ENCODE measurements at places on chromosomes 6 and 20. TPM values are rescaled to one million over a fixed set of nuclear protein-coding genes. Genes with fewer than 3 reads are reported as not detected.

Gene CAP2
- total RNA-seq, result 15.5 TPM

DNA sequence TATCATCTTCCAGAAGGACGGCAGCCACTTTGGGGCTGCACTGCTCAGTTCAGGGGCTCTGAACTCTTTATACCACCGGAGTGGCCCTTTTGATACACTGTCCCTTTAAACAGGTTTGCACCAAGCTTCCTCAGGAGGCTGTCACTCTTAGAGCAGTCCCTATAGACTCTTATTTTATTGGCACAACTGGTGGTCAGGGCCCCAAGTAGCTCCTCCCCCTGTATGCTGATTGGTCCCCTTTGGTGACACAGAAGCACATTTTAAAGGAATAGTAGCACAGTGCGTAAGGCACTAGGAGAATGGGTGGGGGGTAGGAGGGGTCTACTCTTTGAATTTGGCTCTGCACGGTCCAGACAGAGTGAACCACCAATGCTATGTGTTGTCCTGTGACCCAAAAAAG, 122.6 kb upstream of the MLN start:
- no peak overlapping the region for H3K4me3 ChIP-seq
- H3K4me1 ChIP-seq, result no peaks in the 10 kb centered on the region
- DNase-seq, result no peak
- H3K36me3 ChIP-seq, result no peaks in the 10 kb centered on the region

- peaks cover 88% of the 10 kb centered on the region for H3K27me3 ChIP-seq
- H3K4me1 ChIP-seq, result peaks cover 4% of the 10 kb centered on the region
- H3K36me3 ChIP-seq, result no peaks in the 10 kb centered on the region
- peak overlapping the region; percentile 23 for H3K4me3 ChIP-seq
- no peak overlapping the region for H3K27ac ChIP-seq
Observed at GRCh38 chr20:21505161-21505809, 8.6 kb downstream of the NKX2-2 start.

Gene RPS21
- 1,251 TPM for total RNA-seq

DNA sequence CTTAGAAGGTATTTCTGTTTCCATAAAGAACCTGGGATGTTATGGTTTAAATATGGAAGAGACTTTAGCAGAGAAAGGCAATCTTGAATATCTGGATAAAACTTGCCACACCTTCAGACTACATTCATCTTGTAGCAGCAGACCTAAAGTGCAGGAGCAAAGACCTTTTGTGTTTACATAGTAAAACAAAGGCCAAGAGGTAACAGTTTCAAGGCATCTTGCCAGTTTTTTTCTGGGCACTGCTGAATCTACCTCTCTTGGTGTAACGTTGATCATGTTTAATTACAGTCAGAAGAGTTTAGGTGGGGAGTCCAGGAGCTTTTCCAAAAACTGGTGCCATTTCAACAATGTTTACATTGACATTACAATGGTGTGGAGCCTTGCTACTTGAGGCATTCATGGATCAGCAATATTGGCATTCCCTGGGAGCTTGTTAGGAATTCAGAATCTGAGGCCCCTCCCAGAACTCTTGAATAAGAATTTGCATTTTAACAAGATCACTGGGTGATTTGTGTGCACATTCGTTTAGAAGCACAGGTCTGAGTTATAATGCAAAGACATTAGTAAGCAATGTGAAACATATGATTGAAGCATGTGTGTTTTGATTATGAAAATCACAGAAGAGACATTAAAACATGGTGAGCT, 94.5 kb downstream of the F13A1 start:
- H3K4me1 ChIP-seq, result peaks cover 6% of the 10 kb centered on the region
- H3K27ac ChIP-seq, result no peak overlapping the region
- DNase-seq, result no peak

DNA sequence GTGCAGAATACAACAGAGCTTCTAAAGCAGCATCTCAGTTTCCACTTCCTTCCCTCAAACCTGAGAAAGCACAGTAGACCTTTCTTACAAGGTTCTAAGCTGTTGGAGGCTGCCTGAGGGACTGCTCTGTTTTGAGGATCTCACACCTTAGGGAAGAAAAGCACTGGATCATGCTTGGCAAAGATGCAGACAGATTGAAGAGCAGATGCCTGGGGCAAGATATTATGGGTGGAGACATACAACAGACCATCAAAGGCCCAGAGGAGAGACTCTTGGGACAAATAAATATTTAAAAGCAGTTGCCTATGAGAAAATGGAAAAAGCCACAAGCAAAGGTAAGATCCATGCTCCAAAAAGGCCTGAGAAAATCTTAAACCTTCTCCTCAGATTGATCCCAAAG, 6.2 kb downstream of the ZNF337 start:
- H3K4me3 ChIP-seq, result no peak overlapping the region
- H3K27ac ChIP-seq, result no peak overlapping the region
- no peak for DNase-seq
- peaks cover 8% of the 10 kb centered on the region for H3K36me3 ChIP-seq
- H3K27me3 ChIP-seq, result no peaks in the 10 kb centered on the region

Gene UNC5CL
- 3.7 TPM for total RNA-seq

DNA sequence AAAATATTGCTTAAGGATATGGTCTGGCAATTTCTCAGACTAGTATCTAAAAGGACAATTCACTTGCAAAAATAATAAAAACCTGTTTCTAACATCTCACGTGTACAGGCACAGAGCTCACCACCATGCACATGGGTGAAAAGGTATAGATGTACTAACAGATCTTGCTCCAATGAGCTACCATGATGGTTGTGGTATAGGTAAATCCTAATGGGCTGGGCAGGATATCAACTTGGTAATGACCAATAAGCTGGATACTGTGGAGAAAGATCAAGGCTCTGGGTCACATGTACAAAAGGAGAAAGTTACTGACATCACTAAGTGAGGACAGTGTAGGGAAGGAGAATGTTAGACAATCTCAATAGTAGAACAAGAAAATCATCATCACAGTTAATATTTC, 111.0 kb upstream of the NUP153 start:
- peaks cover 5% of the 10 kb centered on the region for H3K4me1 ChIP-seq
- no peaks in the 10 kb centered on the region for H3K27me3 ChIP-seq
- no peak overlapping the region for H3K4me3 ChIP-seq
- H3K27ac ChIP-seq, result no peak overlapping the region
- peaks cover 8% of the 10 kb centered on the region for H3K36me3 ChIP-seq
- no peak for DNase-seq

Gene PHACTR1
- total RNA-seq, result 8.6 TPM

- DNase-seq, result no peak
- no peak overlapping the region for H3K4me3 ChIP-seq
- H3K36me3 ChIP-seq, result no peaks in the 10 kb centered on the region
- no peaks in the 10 kb centered on the region for H3K4me1 ChIP-seq
Observed at GRCh38 chr6:72386324-72386723, 235.5 kb upstream of the KCNQ5 start.

DNA sequence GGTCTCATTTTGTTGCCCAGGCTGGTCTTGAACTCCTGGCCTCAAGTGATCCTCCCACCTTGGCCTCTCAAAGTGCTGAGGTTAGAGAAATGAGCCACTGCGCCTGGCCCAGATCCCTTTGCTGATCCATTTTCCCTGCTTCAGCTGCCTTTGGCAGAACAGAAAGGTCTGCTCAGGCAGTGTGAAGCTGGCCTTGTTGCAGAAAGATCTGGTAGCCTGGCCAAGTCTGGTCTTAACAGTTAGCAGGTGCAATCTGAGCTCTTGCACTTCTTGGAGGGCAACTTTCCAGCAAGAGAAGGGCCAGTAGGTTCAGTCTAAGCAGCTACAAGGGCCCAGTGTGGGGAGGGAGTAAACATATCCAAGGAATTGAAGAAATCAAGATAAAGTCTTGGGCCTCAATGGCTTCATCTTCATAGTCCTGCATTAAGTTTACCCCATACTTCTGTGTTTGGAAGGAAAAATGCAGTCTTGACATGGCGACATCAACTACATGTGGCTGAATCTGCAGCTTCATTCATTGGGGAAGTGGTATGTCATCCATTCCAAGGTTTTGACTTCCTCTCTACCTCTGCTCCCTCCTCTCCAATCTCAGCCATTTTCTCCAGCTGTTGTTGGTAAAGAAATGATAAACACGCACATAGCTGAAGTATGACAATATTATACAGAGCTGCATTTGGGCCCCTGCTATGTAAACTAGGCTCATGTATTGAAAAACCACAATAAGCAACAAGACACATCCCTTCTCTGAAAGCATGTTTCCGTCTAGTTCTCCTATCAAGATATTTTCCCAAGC, 39.0 kb upstream of the NEDD9 start:
- peak overlapping the region; percentile 30 for H3K27ac ChIP-seq
- no peak for DNase-seq
- peaks cover 6% of the 10 kb centered on the region for H3K27me3 ChIP-seq
- H3K4me3 ChIP-seq, result no peak overlapping the region

- H3K27me3 ChIP-seq, result no peaks in the 10 kb centered on the region
- H3K36me3 ChIP-seq, result no peaks in the 10 kb centered on the region
- H3K4me1 ChIP-seq, result no peaks in the 10 kb centered on the region
- H3K4me3 ChIP-seq, result no peak overlapping the region
Observed at GRCh38 chr6:92521553-92521952, 897.8 kb downstream of the EPHA7 start.

Gene C6orf47
- total RNA-seq, result 23.6 TPM

Gene CD93
- 0.04 TPM for total RNA-seq

- H3K27ac ChIP-seq, result no peak overlapping the region
- H3K4me1 ChIP-seq, result no peaks in the 10 kb centered on the region
- no peaks in the 10 kb centered on the region for H3K36me3 ChIP-seq
Observed at GRCh38 chr6:124400261-124400999, 561.8 kb upstream of the RNF217 start.

- no peak overlapping the region for H3K27ac ChIP-seq
- no peak overlapping the region for H3K4me3 ChIP-seq
- no peak for DNase-seq
- no peaks in the 10 kb centered on the region for H3K4me1 ChIP-seq
Observed at GRCh38 chr20:19049514-19049913, 162.9 kb upstream of the SLC24A3 start.

Gene ADGB
- 0.04 TPM for total RNA-seq

GRCh38 chr6:53926505-53926904, 131.7 kb downstream of the LRRC1 start:
- H3K27me3 ChIP-seq, result no peaks in the 10 kb centered on the region
- no peak overlapping the region for H3K27ac ChIP-seq
- H3K4me1 ChIP-seq, result peaks cover 6% of the 10 kb centered on the region
- peaks cover 19% of the 10 kb centered on the region for H3K36me3 ChIP-seq

- H3K27me3 ChIP-seq, result peaks cover 6% of the 10 kb centered on the region
- no peak for DNase-seq
- H3K4me1 ChIP-seq, result peaks cover 12% of the 10 kb centered on the region
- no peak overlapping the region for H3K4me3 ChIP-seq
Observed at GRCh38 chr20:38168791-38169589, 3.9 kb upstream of the TGM2 start.

- H3K4me3 ChIP-seq, result peak within 1 kb of the TSS; percentile 75
- H3K27ac ChIP-seq, result peak within 1 kb of the TSS; percentile 62
- H3K27me3 ChIP-seq, result no peaks in the 10 kb centered on the region
Observed at GRCh38 chr20:50794846-50795634, at the start of gene BCAS4. Gene BCAS4 (plus strand): TSS chr20:50795061. CDS start chr20:50795084, 23 bp downstream.

- H3K27me3 ChIP-seq, result no peaks in the 10 kb centered on the region
- DNase-seq, result no peak
- H3K4me3 ChIP-seq, result no peak overlapping the region
Observed at GRCh38 chr20:63635431-63636141, 8.7 kb upstream of the GMEB2 start.

Gene EYS
- 0.46 TPM for total RNA-seq

DNA sequence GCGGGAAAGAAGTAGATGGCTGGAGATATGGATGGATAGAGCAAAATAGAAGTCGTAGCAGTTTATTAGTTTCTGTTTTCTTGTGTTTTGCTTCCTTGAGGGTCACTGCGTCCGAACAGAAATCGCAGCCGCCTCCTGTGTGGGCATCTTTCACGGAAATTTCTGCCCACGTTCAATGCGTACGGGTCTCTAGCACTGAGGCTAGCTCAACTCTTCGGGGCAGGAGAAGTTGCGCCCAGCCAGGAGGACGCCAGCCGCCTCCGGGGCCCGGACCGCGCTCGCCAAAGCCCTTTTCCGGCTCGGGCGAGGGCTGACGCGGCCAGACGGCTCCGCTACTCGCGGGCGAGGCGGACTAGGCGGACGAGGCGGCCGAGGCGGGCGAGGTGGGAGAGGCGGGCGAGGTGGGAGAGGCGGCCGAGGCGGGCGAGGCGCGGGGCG, 814 bp downstream of the TFAP2B start:
- no peak overlapping the region for H3K27ac ChIP-seq
- DNase-seq, result peak; percentile 41
- no peaks in the 10 kb centered on the region for H3K36me3 ChIP-seq

Data from progenitor cell of endocrine pancreas (in vitro differentiated cells).